ENCODE measurements at places on chromosomes 4 and X.

DNA sequence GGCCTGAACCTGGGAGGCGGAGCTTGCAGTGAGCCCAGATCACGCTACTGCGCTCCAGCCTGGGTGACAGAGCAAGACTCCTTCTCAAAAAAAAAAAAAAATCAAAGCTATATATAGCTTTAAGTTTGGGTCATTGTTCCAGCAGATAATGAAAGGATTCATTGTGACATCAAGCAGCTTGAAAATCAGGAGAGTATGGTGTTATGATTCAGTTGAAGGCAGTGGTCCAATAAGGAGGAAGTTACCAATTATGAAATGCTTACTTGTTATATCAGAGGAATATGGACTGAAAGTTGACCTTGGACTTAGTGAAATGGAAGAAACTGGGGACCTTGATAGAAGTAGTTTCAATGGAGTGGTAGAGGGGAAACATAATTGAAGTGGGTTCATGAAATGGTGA is 140.4 kb upstream of the MAD2L1 start:
- no peak for DNase-seq

DNA sequence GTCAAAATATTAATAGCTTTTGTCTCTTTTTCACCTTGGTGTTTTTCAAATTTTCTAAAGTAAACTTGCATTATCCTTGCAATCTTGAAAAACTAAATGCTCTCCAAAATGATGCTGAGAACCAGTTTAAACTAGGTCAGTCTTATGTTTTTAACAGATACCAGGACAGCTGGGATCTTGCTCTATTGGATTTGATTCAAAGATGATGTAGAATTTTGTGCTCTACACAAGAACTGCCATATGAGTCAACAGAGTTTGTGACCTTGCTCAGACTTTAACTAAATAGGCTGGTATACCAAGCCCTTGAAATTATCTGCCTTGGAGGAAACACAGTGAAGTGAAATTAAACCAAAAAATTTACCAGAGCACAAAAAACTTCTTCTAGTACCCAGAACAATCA is 991.1 kb downstream of the STPG2 start:
- DNase-seq, result no peak

DNA sequence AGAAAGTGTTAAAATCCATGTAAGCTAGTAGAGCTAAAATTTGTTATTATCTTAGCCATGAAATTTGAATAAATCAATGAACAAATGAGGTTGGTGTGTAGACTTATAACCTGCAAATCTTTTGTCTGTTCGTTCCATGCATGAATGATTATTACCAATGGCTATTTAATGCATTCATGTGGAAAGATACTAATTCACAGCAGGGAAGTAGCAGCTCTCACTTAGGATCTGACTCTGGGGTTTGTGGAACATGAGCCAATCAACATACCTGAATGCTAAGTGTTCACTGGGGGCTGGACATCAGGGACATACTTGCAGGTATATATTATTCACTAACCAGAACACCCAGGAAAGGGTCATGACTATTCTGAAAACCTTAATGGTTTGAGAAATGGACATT is 444.1 kb downstream of the STIM2 start:
- DNase-seq, result no peak

- DNase-seq, result no peak
These were observed 181.0 kb upstream of the KCNIP4 start for GRCh38 chr4:22129454-22130029.

- DNase-seq, result no peak
These were observed 499.1 kb upstream of the SLIT2 start for GRCh38 chr4:19752599-19752998.

DNA sequence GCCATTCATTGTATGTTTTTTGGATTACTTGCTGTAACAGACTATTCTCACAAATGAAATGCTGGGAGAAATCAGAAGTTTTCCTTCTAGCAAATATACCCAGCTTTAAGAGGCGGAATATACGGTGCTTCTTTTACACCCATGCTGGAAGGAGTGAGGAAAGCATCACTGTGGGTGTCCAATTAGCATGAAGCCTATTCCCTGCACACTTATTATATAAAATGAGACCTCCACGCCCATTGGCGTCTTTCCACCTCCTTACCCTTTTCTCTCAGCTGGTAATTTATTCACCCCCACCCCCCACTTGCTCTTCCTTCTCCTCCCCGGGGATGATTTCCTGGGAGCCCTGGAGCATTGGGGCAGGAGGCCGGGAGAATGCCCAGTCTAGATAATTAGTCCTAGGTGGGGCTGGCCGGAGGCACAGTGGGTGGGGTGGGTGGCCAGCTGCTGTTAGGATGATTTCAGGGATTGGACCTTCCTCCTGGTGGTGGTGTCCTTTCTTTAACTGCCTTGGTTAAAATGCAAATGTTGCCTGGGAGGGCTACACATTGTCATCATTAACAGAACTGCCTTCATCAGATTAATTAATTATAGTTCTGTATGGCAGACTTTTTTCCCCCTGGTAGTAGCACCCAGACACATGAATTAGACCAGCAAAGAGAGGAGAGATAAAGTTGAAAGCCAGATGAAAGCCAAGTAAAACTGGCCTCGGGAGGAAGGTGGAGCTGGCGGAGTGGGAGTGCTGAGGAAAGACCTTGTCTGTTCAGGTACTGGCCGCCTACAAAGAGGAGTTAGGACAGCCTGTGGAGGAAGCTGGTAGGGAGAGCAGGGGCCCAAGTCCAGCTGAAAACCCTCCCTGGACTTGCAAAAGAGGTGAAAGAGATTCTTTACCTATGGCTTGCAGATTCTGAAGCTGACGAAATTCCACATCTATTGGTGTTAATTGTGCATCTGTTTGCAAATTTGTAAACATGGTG is 11.4 kb downstream of the SHROOM2 start:
- DNase-seq, result no peak

DNA sequence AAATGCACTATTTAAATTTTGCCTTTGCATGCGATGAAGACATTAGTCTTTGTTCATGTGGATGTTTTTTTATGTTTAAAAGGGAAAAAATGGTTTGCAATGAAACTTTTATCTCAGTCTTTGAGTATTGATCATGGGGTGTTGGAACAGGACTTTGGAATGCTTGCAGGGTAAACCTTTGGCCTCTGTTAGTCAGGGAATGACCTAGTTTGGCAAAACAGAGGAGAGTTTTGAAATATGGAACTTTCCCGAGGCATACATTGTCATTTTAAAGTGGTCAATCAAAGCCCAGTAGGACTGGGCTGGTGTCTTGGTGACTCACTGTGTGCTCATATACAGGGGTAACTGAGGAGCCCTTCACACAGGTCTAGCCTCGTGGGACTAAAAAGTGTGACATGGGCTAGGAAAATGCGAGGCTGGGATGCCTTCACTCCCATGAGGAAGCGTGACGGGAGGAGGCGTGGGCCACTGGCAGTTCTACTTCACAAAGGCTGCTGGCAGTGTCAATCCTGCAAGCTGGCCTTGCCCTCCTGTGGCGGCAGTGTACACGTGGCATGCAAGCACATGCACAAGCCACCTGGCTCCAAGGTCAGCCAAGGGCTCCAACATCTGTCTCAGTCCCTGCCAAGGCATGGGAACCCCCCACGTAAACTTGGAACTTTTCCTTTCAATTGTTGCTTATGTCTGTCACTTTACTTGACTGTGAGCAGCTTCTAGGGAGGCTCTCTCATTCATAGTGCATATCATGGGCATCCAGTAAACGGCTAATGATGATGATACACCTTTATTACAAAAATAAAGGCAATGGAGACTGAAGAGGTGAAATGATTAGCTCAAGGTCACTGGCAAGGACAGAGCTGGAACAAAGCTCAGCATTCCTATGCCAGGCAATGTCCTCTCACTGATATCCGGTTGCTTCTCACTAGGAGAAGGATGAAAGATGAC is 5.2 kb upstream of the F11 start:
- DNase-seq, result no peak

GRCh38 chr4:41799126-41799525 is 50.6 kb upstream of the PHOX2B start:
- DNase-seq, result no peak

GRCh38 chr4:87746001-87746400 is 53.4 kb upstream of the IBSP start:
- DNase-seq, result no peak

GRCh38 chrX:66638591-66639500 is at the start of gene EDA2R:
Gene EDA2R (minus strand): TSS chrX:66639078. CDS start chrX:66616020, 23,058 bp downstream.
- DNase-seq, result no peak

DNA sequence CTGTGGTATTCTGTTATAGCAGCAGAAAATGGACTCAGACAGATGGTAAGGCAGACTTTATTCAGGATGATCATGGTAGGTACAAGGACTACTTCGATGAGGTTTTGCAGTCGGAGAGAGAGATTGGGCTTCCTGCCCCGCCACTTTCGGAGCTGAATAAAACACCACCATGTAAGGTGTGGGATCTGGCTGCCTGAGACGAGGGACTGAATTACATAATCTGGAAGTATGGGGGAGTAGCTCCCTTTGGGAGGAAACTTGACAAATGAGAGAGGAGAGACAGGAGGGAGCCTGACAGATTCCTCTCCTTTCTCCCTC is 255.5 kb upstream of the GATB start:
- no peak for DNase-seq

- DNase-seq, result no peak
These were observed 5.0 kb downstream of the ARFIP1 start for GRCh38 chr4:152784490-152785350.

DNA sequence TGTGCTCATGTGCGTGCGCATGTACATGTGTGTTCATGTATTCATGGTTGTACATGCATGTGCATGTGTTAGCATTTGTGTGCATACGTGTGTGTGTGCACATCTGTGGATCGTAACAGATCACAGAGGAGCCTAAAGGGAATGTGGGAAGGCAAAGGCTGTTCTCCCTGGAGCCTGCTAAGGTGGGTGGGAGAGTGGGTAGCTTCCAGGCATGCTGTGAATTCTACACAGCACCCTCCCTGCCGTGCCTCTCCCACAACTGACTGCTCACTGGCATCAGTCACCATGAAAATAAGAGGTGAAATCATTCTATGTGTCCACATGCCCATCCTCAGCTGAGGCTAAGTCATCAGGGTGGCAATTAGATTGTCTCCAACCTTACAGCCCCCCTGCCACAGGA is 600.9 kb downstream of the MID1IP1 start:
- no peak for DNase-seq
